ENCODE measurements at places on chromosomes 3 and 15.
A peak's percentile ranks its signal among the peaks of the same experiment; 100 is the strongest.

DNA sequence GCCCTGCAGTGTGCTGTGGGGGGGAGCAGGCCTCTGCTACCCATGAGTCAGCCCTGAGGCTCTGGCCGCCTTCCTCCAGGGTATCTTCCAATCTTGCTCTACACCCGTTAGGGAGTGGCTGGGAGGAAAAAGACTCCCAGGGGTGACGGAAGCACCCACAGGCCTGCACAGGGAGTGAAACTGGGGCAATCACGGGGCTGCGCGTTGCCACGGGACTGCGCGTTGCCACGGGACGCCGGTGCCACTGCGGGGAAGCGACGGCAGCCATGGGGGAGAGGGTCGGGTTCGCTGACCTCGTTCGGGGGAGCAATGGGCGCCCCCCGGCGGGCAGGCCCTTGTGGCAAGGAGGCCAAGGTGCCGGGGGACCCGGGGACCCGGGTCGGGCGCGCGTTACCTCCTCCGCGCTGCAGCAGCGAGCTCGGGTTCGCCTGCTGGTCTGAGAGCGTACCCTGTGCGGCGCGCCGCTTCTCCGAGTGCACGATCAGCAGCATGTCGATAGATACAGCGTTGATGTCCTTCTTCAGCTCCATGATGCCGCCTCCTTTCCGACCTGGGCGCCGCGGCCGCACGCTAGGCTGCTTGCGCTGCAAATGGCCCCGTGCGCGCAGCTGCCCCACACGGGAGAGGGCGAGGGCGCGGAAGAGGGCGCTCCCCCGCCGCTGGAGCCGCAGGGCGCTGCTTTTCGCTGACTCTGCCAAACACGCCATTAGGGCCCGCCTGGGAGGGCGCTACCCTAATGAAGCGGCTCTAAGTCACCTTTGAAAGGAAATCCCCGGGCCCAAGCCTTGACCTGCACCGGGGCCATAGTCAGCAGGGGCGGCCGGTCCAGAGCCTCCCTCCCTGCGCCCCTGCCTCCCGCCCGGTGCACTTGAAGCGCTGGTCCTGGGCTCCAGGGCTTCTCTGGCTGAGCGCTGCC, at the start of gene KY:
Gene KY (minus strand): TSS at position 592 of the 916 bp plus-strand sequence. CDS start 62 bp downstream, at position 530.
- DNase-seq = peak; percentile 37

DNA sequence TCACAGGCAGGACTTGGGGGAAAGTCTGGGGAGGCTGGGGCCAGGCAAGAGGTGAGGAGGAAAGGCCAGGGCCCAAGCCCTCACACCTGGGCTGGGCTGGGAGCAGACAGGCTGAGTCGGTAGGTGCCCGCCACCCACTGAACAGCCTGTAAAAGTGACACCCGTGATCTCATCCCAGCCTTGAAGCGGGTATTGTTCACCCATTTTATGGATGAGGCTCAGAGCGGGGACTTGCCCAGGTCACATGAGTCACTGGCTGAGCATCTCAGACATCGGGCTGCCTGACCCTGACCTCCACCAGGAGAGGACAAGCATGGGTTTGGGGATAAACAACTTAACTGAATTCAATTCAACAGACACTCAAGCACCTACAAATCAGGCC, 52.0 kb upstream of the CTSH start:
- DNase-seq = no peak

DNA sequence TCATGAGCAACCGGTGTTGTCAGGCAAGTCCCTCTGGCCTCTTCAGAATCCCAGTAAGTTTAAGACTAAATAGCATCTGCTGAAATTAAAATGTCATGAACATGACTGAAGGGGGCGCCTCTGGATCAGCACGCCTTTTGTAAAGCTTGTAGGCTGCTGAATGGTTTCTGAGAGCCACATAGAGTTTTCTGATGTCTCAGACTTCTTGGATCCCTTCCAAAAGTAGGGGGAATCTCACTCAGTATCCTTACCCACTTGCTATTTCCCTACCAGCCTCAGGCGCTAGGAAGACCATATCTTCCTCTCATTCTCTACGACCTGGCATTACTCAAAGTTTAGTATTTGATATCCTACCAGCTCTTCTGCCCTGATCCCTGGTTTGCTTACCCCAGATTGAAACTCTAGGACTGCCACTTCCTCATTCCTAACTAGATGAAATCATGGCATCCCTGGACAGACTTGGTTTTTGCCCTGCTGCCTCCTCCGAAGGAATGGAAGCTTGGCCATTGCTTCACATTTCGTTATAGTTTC, 62.7 kb upstream of the CD47 start:
- DNase-seq = no peak

GRCh38 chr3:142963516-142964448, at the start of gene PAQR9:
PAQR9 (minus strand) TSS chr3:142963674; CDS start chr3:142963336, 338 bp downstream.
- DNase-seq = no peak

- no peak for DNase-seq
Measured at GRCh38 chr3:126515066-126515706, 2.4 kb downstream of the UROC1 start.

Data from DMS153 (cell line).